ENCODE measurements at places on chromosomes 4 and X.

DNA sequence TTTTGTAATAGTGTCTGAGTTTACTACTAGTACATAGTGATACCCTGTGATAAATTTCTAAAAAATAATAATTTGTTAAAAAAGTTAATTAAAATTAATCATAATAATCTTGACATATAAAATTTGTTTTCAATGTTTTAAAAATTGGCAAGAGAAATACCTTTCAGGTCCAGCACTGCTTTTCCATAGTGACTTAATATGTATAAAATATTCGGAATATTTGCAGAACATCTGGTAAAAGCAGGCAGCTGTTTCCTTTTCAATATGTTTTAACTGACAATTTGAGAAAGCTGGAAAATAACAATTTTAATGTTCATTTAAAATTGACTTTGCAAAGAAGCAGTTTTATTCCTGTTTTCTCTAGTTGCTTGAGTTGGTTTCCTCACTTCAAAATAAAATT lies 17.6 kb upstream of the GK2 start:
- DNase-seq = no peak

GRCh38 chr4:19309378-19309777 lies 942.3 kb upstream of the SLIT2 start:
- DNase-seq = no peak

DNA sequence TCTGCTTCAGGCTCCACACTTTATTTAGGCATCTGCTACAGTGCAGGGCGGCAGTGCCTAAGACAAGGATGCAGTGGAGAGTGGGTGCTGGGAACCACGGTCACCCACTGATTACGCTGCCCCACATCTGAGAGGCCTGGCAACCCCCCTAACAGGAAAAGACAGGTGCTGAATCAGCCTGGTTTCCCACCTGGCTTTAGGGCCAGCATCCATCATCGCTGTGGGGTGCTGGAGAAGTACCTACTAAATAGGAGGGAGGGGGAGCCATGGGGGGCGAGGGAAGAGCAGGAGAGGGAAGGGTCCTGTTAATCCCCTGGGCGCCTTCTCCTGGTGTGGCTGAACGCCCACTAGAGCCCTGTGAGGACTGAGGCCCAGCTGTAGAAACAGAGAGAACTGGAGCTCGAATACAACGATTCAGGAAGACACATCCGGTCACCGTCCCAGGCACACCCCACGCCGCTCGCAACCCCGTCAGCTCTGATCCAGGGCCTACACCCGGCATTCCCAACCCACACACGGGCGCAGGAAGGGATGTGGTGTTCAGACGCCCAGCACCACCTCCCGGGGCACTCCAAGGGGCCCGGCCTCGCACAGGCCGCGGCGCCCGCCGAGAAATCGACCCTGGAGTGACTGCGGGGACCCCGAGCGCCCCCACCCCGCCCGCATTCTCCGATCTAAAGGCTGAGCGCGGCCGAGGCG lies 554 bp downstream of the DCTD start:
- DNase-seq = no peak

- no peak for DNase-seq
Measured at GRCh38 chr4:119310826-119311225, 11.1 kb downstream of the FABP2 start.

DNA sequence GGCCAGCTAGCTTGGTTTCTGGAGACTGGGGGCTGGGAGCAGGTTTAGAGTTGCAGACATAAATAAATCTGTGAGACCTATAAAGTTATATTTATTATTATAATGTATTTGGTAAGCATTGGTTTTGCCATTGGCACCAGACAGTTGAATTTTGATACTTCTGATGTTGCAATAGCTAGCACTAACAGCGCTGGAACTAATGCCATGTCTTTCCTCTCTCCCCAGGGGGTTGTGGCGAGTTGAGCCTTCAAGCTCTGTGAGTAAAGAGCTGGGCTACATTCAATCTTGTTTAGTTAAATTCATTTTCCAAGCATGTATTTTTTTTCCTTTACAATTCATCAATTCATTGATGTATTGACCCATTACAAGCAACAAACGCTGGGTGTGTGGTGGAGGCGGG lies 358.7 kb upstream of the NR3C2 start:
- DNase-seq = no peak

DNA sequence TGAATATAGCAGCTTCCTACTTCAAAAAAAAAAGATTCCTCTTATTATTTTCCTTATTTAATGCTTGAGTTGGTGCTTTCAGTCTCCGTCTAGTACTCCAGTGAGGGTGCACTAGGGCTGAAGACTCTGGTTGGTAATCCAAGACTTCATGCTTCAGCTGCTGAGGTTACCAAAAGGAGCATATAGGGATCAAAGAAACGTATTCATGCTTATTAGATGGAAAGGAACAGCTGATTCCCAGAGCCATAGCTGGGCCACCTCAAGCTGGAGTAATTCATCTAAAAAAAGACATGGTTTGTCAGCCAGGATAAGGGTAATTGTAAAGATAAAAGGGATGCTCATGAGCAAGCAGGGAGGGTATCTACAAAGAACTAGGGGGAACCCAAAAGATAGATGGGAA lies 131.7 kb upstream of the FAM47B start:
- no peak for DNase-seq

DNA sequence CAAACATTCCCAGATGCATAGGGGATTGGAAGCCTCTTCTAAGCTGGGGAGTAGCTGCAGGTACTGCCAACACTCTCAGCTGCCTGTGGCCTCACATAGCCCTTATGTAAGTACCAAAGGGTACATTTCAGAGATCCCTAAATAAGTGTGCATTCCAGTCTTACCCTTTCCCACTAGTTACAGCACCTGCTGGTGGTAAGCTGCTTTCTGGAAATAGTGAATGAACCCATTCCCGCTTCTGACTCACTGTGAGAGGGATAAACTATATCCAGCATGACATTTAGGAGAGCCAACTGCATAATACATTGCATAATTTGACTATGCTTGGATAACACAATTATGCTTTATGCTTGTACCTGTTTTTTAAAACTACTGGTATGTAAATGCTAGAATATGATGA lies 149.0 kb downstream of the FAM13A start:
- DNase-seq = no peak

- DNase-seq = no peak
Measured at GRCh38 chrX:141791856-141792255, 46.3 kb upstream of the MAGEC3 start.

DNA sequence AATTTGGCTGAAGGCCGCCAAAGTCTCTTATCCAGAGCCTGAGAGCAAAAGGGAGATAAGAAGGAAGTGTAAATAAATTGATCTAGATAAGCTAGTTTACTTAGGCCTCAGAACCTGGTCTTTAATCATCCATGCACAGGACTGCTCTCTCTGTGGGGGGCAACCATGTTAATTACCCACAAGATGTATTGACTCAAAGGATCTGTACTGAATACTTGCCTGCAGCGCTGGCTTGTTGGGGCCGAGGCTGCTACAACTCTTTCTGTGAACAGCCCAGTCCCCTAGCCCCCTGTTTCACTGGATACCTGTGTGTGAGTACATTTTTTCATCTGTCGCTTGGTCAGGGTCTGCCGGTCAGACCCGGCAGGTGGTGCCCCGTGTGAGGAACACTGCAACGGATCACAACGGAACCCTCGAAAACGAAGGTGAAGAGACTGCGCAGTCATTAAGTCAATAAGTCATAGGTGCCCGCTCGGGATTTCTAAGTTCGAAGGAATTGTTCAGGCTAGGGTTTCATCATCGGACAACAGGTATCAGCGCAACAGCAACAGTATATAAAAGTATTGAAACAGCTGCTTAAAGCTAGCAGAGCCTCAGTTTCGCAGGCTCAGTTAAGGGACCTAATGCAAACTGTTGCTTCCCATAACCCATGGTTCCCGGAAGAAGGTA lies 8.3 kb downstream of the MAGEA11 start:
- no peak for DNase-seq

GRCh38 chr4:84718699-84719098 lies 135.8 kb downstream of the CDS1 start:
- no peak for DNase-seq

- no peak for DNase-seq
Measured at GRCh38 chr4:128565054-128565453, 244.4 kb upstream of the JADE1 start.

DNA sequence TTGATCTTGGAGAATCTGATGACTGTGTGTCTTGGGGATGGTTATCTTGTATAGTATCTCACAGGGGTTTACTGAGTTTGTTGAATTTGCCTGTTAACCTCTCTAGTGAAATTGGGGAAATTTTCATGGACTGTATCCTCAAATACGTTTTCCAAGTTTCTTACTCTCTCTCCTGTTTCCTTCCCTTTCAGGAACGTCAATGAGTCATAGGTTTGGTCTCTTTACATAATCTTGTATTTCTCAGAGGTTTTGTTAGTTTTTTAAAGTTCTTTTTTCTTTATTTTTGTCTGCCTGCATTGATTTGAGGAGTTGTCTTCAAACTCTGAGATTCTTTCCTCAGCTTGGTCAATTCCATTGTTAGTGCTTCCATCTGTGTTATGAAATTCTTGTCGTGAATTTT lies 227.7 kb upstream of the GPRIN3 start:
- DNase-seq = no peak

GRCh38 chr4:103201253-103201652 lies 3.1 kb upstream of the CENPE start:
- no peak for DNase-seq

DNA sequence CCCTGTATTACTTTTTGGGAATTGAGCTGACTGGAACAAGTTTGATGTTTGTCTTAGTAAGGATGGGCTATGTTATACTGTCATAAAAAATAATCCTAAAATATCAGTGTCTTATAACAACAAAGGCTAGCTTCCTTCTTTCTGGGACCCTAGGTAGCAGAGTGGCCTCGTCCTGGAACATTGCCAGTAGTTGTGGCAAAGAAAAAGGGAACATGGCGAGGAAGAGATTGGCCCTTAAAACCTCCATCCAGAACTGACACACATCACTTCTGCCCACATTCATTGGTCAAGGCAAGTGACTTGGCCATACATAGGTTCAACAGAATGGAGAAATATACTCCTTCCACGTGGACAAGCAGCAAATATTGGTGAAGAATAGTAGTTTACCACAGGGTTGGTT lies 287.9 kb downstream of the PPP1R2C start:
- DNase-seq = no peak

DNA sequence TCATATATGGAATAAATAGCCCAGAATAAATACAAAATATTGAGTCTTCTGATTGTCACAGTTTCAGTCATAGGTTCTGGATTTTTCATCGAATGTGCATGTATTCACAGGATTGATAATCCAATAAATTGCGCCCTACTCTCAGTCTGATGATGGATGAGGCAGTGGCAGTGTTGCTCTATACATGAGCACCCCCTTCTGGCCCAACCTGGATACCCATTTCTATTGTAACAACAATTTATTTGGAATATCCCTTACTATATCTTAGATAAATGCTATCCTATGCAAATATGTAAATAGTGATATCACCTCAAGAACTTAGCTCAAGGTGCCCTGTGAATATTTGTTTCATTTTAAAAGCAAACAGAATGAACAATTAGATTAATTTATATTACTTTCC lies 733.7 kb upstream of the PABPC4L start:
- no peak for DNase-seq

DNA sequence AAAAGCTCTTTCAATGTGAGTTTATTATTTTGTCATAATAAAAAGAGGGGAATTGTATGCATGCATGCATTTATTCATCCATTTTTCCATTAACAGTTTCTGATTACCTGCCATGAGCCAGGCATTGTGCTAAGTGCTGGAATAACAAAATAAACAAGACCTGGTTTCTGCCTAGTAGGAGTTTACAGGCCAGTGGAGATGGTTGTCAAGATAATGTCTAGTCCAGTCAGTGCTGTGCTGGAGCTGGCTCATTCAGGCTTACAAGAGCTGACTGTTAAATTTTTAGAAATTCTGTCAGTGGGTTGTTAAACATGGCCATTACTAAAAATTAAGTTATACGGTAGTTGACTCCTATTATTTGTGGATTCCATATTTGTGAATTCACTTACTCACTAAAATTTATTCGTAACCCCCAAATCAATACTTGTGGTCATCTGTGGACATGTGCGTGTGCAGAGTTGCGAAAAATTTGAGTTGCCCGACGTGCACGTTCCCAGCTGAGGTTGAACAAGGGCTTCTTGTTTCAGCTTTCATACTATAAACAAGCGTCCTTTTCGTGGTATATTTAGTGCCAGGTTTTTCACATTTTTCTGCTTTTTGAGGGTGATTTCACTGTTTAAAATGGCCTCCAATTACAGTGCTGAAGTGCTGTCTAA lies 172.3 kb upstream of the RPS6KA3 start:
- DNase-seq = no peak

DNA sequence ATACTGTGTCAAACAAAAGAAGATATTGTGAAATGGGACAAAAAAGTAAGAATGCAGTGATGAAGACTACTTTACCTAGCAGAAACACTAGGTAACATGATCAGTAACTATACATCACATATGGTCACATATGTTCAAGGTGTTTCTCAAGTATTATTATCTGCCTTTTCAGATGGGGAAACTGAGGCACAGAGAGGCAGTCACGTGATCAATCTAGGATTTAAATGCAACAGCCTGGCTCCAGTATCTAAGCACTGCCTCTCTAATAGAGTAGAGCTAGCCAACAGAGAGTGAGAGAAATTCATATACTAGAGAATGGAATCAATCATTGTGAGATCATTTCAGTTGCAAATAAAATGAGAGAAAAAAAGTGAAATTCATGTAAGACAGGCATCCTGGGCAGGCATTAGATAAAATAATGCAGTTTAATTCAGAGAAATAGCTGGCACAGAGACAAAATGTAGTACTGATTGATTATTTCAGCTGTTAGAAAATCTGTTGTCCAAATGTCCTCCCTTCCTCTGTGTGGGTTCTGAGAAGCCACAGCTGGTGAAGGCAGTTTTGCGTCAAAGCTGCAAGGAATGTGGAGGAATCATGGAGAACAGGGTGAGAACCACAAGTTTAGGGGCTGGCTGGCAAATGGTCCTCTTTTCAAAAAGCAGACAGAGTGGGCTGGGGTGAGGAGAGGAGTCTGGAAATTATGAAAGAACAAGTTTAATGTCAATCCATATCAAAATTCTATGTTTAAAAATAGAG lies 26.0 kb downstream of the SMIM43 start:
- DNase-seq = no peak

DNA sequence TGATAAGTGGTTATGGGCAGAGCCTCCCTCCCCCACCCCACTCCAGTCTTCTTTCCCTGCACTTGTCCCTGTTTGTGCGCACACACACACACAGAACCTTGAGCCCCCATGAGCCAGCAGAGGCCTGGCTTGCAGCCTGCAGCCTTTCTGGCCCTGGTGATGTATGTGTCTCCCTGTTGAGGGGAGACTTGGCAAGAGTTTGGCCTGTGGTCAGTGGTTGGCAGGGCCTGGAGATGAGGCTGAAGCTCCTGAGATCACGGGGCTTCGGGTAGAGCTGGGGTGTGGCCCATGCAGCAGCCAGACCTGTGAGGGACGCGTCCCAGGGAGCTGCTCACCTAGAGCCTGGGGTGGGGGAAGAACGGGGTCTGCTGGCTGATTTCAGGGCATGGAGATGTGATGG lies 2.3 kb downstream of the GPR173 start:
- no peak for DNase-seq

- DNase-seq = no peak
Measured at GRCh38 chr4:40211224-40212185, 14.7 kb downstream of the RHOH start.

DNA sequence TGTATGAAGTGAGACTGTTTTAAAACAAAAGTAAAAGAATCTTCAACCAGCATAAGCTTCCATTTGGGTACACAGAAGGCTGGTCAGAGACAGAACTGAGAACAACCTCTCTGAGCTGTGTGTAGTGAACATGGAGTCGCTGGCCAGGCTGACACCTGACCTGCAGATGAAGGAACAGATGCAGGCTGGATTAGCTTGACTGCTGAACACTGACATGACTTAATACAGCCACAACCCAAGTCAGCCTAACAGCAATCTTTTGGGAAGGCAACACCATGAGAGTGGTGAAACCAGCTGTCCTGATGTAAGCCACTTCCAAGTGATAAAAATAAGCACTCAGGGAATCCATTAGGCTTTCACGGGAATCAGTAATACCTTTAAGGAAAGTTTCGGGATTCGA lies 10.1 kb downstream of the SCARB2 start:
- DNase-seq = no peak

Data from GM10248 (cell line).